ENCODE measurements at places on chromosomes 7 and 10. TPM values are rescaled to one million over a fixed set of nuclear protein-coding genes. Genes with fewer than 3 reads are reported as not detected.

- DNase-seq: no peak
Observed at GRCh38 chr7:92205987-92206386, 27.0 kb upstream of the LRRD1 start.

DNA sequence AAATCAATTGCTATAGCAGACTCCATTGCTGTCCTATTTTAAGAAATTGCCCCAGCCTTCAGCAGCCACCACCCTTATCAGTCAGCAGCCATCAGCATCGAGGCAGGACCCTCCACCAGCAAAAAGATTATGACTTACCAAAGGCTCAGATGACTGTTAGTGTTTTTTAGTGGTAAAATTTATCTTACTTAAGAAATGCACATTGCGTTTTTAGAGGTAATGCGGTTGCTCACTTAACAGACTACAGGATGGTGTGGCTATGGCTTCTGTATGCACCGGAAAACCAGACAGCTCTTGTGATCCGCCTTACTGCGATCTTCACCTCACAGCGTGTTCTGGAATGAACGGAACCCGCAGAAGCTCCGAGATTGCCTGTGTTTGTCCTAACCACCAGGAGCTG, 58.1 kb downstream of the WDR37 start:
- DNase-seq: no peak

Gene TMEM196
- total RNA-seq: not detected

DNA sequence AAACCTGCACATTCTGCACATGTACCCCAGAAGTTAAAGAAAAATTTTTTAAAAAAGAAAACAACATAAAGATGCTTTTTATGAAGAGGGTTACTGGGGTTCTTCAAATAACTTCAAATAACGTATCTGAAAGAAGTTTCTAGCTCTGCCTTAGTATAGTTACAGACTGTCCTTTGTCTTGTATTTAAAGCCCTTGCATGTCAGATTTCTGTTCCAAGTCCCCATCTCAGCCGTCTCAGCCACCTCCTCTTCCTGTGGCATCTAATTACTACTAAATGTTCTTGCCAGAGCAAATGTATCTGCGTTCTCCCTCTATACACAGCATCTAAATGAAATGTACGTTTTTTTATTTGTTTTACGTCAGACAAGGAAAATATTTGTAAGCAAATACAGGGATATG, 89.4 kb upstream of the AKR1E2 start:
- DNase-seq: no peak

- DNase-seq: no peak
Observed at GRCh38 chr10:45160271-45160670, 155.1 kb downstream of the OR13A1 start.

GRCh38 chr7:143188994-143189393, 5.8 kb downstream of the TAS2R39 start:
- no peak for DNase-seq

DNA sequence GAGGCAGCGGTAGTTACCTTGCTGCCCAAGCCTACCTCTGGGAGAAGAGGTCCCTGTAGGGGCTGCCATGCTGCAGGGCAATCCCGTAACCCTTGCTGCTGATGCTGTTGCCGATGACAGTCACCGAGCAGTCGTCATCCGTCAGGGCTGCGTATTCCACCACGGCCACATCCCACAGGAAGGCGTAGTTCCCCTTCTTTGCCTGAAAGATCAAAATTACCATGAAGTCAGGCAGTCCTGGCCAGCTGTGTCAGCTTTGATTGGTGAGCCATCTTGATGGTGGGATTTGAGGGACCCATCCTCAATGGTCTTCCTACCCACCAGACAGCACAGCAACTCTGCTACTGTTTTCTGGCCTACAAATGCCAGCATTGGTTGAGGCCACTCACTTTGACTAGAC, 746.8 kb downstream of the GRID1 start:
- no peak for DNase-seq

Gene INA
- 0.39 TPM for total RNA-seq

Gene OPN1SW
- not detected for total RNA-seq

DNA sequence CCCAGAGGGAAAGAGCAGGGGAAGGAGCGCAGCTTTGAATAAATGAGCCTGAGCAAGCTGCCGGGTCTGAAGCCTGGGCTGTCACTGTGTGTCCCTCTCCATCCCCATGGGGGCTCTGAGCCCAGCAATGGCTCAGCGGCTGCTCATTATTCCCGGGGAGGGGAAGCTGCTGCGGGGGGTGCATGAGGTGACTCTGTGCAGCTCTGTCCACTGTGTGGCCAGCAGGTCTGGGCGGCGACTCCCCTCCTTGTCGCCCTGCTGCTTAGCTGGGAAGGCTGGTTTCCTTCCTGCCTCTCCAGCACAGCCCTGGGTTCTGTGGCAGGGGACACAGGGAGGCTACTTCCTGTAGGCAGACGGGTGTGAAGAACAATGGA, 234.2 kb downstream of the PRPF18 start:
- DNase-seq: no peak

DNA sequence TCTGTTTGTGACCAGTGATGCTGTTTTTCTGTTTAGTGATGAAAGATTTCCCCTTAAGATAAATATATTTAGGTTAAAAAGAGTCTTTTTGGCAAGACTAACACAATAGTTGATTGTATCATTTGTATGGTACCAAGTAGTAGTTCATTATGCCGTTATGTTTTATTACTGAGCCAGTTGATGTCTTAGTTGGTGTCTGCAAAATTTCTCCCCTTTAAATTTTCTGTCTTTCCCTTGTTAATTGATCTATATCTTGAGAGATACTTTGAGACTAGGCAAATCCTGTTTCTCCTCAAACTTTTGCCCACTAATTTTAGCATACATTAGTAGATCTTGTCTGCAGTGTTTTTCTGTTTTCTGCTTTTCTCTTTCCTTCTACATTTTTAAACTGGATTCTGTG, 21.7 kb downstream of the UBE3C start:
- no peak for DNase-seq

Gene IFIT1B
- total RNA-seq: 0.20 TPM

- no peak for DNase-seq
Observed at GRCh38 chr7:107173691-107174406, 5.0 kb downstream of the HBP1 start.

- DNase-seq: no peak
Observed at GRCh38 chr7:108196004-108196403, 65.8 kb upstream of the LAMB4 start.

Gene GIMAP7
- 35.1 TPM for total RNA-seq

- no peak for DNase-seq
Observed at GRCh38 chr10:3263082-3263481, 90.5 kb upstream of the PITRM1 start.

GRCh38 chr7:130079846-130080394, 9.6 kb downstream of the KLHDC10 start:
- no peak for DNase-seq

GRCh38 chr7:140972344-140972743, 42.4 kb downstream of the MRPS33 start:
- DNase-seq: no peak

Gene HTR5A
- total RNA-seq: not detected

Gene CRTAC1
- total RNA-seq: 114 TPM

Gene C10orf67
- total RNA-seq: 7.3 TPM

DNA sequence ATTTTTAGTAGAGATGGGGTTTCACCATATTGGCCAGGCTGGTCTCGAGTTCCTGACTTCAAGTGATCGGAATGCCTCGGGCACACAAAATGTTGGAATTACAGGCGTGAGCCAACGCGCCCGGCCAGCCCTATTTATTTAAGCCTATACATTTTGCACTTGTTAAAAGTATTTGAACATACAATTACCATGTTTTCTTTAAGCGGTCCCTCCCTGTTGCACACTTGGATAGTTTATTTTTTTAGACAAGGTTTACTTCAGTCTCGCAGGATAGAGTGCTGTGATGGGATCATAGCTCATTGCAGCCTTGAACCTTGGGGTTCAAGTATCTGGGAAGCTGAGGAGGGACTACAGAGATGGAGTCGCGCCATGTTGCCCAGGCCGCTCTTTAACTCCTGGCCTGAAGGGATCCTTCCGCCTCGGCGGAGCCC, 35.7 kb upstream of the SRRM3 start:
- no peak for DNase-seq

- no peak for DNase-seq
Observed at GRCh38 chr10:57222129-57222528, 861.1 kb upstream of the ZWINT start.

Gene ALOX5
- total RNA-seq: 183 TPM

Gene RNLS
- 14.1 TPM for total RNA-seq

DNA sequence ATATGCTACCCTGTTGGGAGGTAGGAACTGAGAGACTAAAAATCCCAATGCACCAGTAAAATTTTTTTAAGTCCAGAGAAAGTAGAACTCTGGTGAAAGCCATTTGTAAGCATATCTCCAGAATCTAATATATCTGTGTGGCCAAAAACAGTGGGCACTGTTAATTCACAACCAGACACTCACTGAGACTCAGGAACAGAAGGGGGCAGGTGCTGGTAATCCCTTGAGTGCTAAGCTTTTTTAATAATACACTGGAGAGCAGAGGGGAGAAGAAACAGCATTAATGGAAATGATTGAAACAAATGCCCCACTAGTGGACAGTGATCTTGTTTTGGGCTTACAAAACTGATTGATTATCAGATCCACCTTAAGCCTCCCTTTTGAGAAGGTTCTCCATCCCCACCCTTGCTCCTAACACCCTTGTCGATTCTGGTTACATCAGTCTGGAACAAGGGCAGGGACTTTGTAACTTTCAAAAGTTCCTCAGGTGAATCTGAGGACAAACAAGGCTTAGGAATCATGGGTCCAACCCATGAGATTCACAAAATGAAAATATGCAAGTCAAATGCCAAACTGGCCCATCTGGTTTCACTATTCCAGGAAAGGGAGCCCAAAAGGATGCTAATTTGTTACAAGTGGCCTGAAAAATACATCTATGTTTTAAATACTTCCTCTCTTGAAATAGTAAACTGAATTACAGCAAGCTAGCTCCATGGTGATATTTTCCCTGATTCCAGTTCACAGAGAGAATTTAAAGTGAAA, 29.7 kb downstream of the PLXNA4 start:
- DNase-seq: no peak

Gene MEOX2
- 2.9 TPM for total RNA-seq

Measured in upper lobe of left lung (tissue), 6 donors.